Activated CD8-positive, alpha-beta memory T cell treated with anti-CD3 and anti-CD28 coated beads for 48 hours (primary cell): ENCODE measurements at places on chromosomes 6 and 20.

GRCh38 chr6:142152746-142153145 lies 5.7 kb downstream of the VTA1 start:
- DNase-seq, result no peak

- no peak for DNase-seq
These were observed 45.7 kb upstream of the TSHZ2 start for GRCh38 chr20:52926505-52926904.

DNA sequence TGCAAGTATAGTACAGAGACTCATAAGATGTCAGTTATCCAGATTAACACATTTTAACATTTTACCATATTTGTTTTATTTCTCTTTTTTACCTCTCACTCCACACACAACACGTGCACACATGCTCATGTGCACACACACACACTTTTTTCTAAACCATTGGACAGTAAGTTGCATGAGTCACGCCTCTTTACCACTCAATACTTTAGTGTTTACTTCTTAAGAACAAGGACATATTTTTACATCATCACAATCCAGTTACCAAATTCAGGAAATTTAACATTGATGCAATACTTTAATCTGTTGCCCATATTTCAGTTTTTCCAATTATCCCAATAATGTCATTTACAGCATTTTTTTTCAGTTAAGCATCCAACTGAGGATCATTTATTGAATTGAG lies 109.0 kb downstream of the RIN2 start:
- DNase-seq, result no peak

DNA sequence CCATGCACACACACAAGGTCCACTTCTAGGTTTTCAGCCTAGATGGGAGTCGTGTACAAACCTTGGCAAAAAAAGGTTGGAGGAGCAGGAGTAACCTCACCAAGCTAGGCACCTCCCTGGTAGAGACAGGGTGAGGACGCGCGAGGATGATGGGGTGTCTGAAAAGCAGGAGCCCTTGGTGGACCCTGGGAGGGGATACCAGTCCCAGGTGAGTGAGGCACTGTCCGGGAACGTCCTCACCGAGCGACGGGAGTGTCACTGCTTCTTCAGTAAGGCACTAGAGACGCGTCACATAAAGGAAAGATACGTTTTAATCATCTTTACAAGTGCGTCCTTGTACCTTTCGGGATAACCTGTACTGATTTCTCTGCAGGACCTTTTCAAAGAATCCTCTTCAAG lies 29.4 kb upstream of the ZBP1 start:
- no peak for DNase-seq

DNA sequence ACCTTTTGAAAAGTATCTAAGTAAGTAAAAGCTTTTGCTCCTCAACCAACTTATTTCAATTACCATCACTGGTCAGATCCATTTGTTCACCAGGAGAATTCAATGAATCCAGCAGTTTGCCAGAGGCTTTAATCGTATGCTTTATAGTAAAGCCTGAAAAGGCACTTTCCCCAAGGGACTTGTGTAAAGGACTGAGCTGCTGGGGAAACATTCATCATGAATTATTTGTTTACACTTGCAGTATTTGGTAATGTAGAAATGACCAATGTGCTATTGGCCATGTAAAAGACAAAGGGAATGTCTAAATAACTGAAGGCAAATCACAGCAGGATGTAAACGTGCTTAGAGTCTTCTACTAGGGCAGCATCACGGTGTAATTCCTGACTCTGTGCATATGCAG lies 471.4 kb downstream of the ADGRB3 start:
- DNase-seq, result no peak

DNA sequence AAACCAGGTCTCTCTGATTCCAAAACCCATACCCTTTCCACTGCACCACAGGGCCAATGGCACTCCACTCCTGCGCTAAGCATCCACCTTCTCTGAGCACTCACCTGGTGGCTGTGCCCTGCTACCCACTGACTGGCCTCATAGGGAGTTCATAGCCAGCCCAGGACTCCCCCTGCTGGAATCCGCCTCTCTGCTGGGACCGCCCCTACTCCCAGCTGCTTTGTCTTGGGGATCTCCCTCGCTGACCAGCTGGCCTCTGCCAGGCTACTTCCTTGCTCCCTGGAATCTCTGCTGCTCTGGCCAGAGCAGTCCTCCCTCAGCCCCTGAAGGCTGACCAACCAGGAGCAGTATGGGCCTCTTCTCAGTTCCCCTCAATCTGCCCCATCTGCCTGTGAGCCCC lies 129.7 kb downstream of the FAXC start:
- DNase-seq, result no peak

GRCh38 chr6:26312501-26313397 lies 52.2 kb upstream of the BTN3A2 start:
- peak; percentile 95 for DNase-seq

DNA sequence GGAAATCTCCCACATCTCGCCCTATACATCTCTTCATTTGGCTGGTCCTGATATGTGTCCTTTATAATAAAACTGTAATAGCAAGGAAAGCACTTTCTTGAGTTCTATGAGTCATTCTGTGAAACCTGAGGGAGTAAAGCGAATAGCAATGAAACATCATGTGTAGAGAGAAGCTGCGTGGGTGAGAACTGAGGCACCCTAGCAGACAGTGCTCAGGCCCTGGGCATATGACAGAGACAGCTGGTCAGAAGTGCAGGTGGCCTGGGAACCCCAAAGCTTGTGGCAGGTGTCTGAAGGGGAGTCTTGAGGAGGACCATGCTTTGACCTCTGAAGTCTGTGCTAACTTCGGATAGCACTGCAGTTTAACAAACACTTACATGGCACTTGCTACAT lies 1.3 kb upstream of the BLOC1S5 start:
- DNase-seq, result no peak

DNA sequence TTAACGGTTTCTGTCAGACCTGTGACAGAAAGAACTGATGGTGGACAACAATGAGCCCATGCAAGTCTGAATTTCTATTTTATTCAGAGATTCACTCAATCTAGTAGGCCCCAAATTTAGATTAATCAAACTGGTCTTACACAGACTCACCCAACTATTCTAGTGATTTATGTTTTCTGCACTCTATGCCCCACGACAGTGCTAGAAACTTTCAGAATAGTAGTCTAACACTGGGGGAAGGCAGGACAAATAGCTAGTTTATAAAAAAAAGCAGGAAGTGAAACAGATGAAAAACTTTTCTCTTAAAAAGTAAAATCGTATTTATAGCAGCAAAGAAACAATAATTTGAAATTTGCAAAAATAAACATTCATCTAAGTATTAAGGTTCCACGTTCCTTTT lies 5.0 kb downstream of the TCP11 start:
- no peak for DNase-seq

DNA sequence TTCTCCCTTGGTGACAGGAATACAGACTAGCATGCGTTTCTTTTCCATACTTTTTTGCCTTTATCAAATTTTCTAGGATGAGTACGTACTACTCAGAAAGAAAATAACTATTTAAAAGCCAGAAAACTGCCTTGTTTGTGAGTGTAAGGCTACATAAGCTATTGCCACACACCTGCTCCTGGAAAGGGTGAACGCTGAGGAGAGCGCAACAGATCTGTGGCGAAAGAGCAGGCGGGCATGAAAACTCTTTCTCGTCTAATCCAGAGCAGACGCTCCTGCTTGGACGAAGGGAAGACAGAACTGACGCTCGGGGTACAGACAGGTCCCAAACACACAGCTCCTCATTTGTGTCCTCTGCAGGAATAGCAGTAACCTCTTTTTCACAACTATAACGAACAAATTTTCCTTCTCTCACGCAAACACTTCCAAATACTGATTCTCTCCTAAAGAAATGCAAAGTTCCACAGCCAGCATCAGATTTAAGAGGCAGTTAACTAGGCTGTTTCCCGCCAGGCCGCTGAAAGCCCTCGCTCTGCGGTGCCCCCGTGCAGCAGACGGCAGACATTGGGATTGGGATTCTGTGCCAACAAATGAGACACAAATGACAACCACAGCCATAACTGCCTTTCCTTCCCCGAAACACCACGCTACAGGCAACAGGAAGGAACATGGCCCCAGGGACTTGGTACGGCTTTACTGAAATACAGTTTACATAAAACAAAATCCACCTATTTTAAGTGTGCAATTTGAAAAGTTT lies 20.0 kb downstream of the TAF4 start:
- DNase-seq, result no peak

DNA sequence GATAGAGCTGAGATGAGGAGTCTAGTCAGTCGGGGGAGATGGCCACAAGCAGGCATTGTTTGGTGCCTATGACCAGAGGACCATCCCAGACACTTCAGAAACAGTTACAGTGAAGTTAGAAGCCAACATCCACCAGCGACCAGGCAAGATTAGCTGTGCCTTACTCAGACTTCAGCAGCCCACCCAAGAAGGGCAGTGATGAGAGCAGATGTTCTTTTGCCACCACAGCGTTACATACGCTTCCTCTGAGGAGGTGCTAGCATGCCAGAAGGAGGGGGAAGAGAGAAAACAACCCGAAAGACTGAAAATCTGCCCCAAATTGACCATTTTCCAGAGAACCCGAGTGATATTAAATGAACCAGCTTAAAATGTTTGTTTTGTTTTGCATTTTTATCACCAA lies 186.8 kb downstream of the PRL start:
- DNase-seq, result no peak

GRCh38 chr20:63064310-63064709 lies 57.5 kb upstream of the BHLHE23 start:
- no peak for DNase-seq

DNA sequence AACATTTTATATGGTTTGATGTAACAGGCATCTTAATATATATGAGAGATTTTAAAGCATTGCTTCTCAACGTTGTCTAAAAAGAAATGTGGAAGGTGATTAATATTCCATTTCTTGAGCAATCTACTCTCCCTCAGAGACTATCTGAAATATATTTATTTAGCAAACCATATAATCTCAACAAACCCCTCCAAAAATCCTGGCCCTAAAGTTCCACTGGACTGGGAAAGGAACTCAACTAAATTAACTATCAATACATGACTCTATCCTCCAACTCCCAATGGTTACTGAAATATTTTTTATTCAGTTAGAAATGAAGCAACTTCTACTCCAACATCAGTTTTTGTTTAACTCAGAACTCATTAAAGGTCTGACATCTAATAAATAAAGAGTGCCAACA lies 6.3 kb downstream of the TASP1 start:
- no peak for DNase-seq

DNA sequence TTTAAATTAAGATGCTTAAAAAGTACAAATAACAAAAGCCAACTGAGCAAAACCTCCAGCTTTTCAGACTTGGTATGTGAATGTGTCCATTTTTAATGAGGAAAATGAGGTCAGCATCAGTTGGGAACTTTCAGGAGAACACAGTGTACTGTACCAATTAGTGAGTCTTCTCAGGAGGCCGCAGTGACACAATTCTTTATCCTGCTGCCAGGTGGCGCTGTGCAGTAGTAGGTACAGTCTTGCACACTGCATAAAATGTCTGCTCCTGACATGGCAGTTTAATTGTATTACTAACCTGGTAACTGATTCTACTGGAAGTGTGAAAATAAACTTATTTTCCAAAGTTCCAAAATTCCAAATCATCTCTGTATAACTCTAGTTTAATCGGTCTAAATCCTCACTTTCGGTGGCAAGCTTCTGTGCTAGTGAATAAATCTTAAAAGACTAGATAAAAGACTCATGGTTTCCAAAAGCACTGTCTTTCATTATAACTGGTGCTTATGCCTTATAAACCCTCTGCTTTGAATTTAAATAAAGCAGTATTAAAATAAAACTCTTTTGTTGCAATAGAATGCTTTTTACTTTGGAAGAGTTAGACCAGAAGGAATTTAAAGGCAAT lies 214.8 kb upstream of the MMS22L start:
- peak; percentile 4 for DNase-seq

- no peak for DNase-seq
These were observed 20.1 kb upstream of the RNGTT start for GRCh38 chr6:88983532-88983931.
